ENCODE measurements at places on chromosomes 11 and 22.

GRCh38 chr11:76280151-76280881, 74.0 kb upstream of the WNT11 start:
- DNase-seq, result no peak

DNA sequence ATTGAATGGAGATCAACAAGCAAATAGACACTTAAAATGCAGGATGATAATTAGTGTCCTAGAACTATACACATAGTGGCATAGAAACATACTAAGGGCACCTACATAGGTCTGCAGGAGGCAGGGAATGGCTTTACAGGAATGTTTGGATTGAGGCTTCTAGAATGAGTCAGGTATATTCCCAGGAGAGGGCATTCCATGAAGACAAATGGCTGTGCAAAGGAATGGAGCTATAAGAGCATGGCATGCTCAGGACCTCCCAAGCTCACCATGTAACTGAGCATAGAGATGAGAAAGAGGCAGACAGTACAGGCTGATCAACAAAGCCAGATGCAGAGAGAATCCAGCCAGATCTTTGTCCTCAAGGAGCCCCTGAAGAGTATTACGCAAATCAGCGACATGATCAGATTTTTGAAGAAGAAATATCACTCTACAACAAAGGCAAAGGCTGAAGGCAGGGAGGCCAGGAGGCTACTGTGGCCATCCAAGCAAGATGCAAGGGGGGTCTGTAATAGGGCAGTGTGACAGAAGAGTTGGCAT, 211.1 kb upstream of the MTNR1B start:
- no peak for DNase-seq

- DNase-seq, result no peak
Measured at GRCh38 chr11:128970598-128971190, 28.0 kb upstream of the TP53AIP1 start.

DNA sequence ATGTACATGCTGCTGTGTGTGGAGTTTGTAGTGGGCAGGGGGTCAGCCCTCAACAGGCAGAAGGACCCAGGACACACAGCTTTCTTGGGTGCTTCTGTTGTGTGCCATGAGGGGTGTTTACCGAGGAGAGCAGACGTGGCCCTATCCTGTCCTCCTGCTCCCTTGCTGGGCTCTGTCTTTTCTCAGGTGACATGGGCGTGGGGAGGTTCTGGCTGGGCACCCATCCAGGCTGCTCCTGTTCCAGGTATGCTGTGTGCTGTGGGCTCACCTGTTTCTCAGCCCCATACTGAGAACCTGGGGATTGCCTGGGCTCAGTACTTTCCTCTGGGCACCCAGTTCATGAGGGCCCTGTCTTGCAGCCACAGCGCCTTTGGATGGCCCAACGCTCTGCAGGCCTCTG, 23.3 kb downstream of the MICALL1 start:
- no peak for DNase-seq

GRCh38 chr11:2663506-2663905, 36.3 kb downstream of the KCNQ1OT1 start:
- no peak for DNase-seq

DNA sequence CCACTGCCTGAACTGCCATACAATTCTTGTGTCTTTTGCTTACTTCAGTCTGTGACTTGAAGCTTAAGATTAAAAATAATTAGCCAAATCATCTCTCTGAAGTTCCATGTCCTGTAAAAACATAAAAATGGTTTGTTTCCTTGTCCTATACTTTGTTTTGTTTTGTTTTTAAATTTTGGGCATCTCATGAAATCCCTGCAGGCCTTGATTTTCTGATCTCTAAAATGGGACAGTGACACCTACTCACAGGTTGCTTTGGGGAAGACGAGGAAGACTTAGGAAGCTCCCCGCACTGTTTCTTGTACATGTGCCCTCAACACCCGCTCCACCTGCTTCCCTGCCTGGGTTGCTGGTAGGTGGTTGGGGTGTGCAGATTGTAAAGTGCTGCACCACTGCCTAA, 38.9 kb downstream of the TSPAN18 start:
- no peak for DNase-seq

- DNase-seq, result no peak
Measured at GRCh38 chr22:38314933-38315822, 2.1 kb downstream of the CSNK1E start.

- DNase-seq, result no peak
Measured at GRCh38 chr11:128767591-128768001, 73.7 kb downstream of the FLI1 start.

- DNase-seq, result no peak
Measured at GRCh38 chr11:111001081-111001430, 244.5 kb upstream of the POU2AF2 start.

- no peak for DNase-seq
Measured at GRCh38 chr11:94791216-94791889, 23.2 kb downstream of the AMOTL1 start.

- DNase-seq, result peak; percentile 75
Measured at GRCh38 chr22:23591201-23591791, 11.2 kb upstream of the IGLL1 start.

- no peak for DNase-seq
Measured at GRCh38 chr11:85709941-85710702, 24.1 kb upstream of the CCDC89 start.

DNA sequence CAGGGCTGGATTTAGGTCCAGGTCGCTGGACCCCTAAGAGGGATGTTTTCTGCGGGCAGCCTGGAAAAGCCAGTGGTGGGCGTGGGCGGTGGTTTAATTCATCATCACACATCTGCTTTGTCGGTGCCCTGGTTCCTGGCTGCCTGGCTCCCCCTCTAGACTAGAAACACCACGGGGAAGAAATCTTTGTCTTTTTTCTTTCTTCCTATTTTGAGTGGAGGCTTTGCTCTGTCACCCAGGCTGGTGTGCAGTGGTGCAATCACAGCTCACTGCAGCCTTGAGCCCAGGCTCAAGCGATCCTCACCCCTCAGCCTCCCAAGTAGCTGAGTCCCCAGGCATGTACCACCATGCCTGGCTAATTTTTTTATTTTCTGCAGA, 86.6 kb upstream of the LINC01488 start:
- DNase-seq, result no peak

DNA sequence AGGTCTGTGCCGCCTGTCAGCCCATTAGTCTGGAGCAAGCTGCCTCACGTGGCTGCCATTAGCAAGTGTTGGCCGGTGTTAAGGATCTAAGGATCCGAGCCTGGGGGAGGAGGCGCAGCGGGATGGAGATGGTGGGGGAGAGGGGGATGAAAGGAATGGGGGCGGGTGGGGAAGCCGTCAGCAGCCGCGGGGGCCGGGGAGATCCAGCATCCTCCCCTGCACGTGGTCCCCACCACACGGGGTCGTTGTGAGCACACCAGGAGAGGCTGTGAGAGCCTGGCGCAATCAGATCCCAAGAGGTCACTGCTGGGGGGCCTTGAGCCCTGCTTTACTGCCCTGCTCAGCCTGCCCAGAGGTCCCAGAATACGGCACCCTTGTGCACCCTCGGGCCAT, 7.3 kb downstream of the CABP7 start:
- DNase-seq, result peak; percentile 34

DNA sequence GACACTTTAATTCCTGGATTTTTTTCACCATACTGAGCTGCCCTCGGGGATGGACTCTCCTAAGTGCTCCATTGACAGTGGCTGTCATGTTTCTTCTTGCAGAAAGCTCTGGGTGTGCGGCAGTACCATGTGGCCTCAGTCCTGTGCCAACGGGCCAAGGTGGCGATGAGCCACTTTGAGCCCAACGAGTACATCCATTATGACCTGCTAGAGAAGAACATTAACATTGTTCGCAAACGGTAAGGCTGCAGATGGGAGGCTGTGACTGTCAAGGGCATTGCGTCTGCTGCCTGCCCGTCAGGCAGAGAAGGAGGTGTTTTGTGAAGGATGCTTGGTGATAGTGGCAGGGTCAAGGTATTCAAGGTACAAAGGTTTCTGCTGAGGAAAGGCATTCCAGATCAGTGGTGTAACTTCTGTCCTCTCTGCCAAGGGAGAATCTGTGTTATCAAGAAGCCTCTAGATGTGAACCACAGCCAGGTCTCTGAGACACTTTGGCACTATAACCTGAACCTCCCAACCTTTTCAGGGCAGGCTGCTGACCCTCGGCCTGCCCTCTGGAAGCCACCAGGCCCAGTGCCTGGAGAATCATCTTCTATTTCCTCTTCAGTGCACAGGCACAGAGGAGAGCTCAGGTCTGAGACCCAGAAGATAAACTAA, 30.8 kb downstream of the ACO2 start:
- DNase-seq, result no peak

DNA sequence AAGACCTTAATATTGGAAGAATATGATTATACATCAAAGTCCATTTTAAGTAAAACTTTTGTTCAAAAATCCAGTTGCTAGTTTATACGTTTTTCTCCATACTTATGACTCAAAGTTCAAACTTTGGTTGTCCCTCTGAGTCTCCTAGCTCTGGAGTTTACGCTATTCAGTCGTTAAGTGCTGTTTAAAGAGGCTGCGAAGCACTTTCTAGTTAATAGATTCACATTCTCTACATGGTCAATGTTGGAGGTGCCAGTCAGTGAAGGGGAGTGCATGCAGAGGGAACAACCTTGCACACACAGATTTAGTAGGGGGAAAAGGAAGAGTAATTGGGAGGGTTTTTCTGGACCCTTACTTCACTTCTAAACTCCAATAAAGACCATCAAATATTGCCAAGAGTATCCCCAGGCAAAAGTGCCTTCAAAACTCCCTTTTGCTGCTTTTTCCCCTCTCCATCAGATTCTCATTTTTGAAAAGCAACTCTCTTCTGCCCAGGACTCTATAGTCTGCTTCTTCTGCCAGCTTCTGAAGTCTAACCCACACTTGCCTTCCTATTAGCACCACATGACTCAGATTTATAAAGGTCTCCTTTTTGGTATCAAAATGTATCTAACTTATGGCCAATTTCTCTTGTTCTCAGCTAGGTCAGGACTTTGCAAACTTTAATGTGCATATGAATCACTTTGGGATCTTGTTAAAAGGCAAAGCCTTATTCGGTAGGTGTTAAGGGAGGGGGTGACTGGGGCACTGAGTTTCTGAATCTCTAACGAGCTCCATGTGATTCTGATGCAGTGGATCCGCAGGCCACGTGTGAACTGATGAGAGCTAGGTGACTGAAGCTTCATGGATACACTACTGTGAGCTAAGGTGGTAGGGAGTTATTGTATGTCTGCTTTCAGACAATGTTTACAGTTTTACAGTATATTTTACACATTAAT, 96.2 kb upstream of the MTMR2 start:
- peak; percentile 34 for DNase-seq

GRCh38 chr22:35318346-35319215, 18.9 kb downstream of the TOM1 start:
- no peak for DNase-seq

DNA sequence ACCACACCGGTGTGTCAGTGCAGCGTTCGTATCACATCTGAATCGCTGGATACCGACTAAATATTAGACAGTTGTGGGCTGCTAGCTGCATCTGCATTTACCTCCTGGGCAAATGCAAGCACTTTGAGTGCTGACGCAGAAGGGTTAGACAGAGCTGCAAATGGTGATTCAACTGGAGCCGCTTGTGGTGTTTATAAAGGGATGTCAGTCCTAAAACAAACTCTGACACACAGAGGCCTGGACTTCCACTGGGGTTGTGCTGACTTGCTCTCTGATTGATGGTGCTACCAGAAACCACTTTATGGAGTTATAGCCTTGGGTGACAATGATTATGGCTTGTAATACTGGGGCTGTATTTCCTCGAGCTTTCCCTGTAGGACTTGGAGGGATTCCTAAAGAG, 374.4 kb downstream of the NTM start:
- DNase-seq, result no peak

DNA sequence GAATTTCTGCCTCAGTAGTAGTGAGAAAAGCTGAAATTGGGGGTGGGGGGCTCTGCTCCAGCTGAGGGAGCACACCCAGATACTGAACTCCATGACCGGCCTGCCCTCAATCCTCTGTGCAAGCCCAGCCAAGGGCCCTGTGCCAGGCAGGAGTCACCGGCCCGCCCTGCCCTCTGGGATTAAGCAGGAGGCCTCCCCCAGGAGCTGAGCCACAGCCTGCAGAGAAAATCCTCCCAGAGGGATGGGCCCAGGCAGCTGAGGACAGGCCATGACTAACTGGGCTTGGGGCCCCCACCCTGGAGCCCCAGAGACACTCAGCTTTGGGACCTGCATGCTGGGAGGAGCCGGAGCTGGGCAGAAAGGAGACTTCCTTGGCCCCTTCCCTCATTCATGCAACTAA, 48.8 kb downstream of the MN1 start:
- DNase-seq, result no peak

GRCh38 chr11:104510169-104510568, 346.2 kb upstream of the PDGFD start:
- DNase-seq, result no peak

GRCh38 chr11:45803971-45804760, 783 bp upstream of the SLC35C1 start:
- DNase-seq, result peak; percentile 73

DNA sequence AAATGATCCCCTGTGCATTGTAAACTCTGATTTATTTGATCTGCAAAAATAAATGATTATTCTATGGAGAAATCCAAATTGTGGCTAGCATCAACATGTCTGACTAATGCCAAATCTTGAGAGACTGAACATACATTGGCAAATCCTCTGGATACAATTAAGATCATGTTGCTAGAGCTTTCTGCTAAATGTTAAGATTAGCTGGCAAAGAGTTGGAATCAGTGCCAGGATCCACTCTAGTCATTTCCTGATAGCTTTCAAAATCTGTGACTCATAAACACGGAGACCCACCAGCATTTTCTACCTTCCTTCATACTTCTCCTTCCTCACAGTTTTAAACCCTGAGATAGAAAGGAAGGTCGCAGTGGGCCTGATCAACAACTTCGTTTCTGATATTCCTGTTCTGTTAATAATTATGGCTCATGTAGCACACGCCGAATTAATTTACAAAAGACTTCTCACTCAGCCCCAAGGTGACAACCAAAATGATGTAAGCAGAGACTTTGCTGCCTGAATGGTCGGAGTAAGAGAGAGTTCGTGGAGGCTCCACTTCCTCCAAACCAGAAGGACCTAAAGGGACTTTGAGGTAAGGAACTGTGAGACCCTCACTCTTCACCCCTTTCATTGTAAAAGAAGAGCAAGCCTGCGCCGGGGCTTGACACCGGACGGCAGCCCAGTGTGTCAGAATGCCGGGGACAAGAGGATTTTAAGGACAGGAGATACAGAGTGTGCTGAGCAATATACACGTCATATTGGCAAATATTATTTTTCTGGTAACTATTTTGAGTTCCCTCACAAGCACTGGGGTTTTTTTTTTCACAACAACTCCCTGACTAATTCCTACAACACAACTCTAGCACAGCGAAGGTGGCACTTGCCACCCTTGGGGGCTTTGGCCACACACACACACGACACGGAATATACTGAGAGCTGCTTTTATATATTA, 42.0 kb downstream of the SERPINH1 start:
- DNase-seq, result no peak

DNA sequence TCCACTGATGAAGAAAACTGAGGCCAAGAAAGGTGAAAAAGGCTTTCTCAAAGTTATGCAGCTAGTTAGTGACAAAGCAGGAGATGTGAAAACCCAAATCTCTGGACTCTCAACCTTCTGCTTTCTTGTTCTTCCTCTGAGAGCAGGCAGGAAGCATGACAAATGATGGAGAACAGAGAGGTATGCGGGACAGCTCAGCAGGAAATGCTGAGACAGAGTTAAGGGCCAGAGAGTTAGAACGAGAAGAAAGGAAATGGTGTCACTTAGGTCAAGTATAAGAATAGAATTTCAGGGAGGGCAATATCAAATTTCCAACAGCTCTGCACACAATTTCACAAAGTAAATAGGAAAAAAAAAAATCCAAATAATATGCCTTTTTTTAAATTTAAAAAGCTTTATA, 67.6 kb upstream of the ARHGAP42 start:
- DNase-seq, result no peak

All from activated CD4-positive, alpha-beta T cell treated with anti-CD3 and anti-CD28 coated beads for 48 hours (primary cell).